ENCODE measurements at places on chromosomes 12 and 14.

- no peak for DNase-seq
These were observed 61.3 kb upstream of the RESF1 start for GRCh38 chr12:31897781-31898503.

DNA sequence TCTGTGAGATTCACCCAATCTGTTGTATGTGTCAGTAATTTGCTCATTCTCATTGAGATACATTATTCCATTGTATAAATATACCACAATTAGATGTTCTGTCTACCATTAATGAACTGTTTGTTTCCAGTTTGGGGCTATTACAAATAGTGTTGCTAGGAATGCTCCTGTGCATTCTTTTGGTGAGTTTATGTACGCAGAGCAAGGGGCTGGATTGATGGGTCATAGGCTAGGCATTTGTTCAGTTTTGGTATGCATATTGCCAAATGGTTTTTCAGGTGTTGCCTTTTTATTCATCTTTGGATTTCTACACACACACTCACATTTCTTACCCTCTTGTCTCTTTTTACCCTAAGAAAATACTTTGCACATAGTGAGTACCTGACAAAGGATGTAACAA lies 93.4 kb downstream of the GPATCH2L start:
- no peak for DNase-seq

DNA sequence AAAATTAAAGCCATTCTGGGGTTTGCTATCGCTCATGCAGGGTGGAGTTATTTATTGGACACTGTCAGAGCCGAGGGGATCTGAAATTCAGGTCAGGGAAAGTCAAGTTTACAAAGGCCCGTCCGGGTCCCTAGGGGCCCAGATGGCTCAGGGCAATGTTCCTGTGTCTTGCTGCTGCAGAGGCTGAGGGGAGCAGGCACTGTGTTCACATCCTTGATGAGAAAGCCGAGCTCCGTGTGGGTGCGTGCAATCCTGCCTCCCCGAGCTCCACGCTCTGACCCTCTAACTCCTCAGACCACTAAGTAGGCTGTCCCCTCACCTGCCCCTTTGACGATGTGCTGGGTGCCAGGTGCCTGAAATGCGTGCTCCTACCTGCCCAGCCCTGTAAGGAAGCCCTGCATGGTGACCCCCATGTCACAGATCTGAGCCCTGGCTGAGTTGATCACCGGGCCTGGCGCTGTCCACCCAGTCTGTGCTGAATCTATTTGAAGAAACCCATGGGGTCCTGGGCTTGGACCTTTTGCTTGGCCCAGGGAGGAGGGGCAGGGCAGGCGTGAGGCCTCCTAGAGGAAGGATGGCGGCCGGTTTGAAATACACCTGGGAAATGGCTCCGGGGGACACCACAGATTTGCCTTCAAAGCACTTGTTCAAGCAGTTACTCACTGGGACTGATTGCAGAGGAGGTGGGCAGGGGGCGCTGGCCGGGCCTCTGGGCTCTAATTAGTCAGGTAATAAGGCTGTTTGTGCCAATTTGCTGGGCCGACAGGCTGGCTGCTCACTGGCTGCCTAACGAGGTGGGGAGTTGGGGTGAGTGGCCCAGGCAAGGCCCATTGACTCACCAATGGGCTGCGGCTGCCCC lies 204.3 kb downstream of the KIF26A start:
- no peak for DNase-seq

- peak; percentile 71 for DNase-seq
These were observed 235.2 kb upstream of the CRY1 start for GRCh38 chr12:107328442-107329133.

DNA sequence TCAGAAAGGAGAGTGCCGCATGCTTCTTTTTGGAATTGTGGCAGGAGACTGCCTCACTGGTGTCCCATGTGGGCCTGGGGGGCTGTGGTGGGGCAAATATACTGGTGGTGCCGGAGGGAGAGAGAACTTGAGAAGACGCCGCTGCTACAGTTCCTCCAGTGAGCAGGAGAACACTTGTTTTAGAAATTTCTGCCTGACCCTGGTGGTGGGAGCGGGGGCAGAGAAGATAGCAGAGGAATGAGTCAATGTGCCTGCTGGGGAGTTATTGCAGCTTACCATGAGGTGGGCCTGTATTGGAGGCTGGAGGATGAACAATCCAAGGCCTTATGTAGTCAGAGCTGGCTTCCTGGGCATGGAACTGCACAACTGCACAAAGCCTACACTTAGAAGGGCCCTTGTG lies 211.8 kb downstream of the SNAPC1 start:
- DNase-seq, result no peak

GRCh38 chr14:51145246-51145645 lies 50.3 kb upstream of the TRIM9 start:
- no peak for DNase-seq

DNA sequence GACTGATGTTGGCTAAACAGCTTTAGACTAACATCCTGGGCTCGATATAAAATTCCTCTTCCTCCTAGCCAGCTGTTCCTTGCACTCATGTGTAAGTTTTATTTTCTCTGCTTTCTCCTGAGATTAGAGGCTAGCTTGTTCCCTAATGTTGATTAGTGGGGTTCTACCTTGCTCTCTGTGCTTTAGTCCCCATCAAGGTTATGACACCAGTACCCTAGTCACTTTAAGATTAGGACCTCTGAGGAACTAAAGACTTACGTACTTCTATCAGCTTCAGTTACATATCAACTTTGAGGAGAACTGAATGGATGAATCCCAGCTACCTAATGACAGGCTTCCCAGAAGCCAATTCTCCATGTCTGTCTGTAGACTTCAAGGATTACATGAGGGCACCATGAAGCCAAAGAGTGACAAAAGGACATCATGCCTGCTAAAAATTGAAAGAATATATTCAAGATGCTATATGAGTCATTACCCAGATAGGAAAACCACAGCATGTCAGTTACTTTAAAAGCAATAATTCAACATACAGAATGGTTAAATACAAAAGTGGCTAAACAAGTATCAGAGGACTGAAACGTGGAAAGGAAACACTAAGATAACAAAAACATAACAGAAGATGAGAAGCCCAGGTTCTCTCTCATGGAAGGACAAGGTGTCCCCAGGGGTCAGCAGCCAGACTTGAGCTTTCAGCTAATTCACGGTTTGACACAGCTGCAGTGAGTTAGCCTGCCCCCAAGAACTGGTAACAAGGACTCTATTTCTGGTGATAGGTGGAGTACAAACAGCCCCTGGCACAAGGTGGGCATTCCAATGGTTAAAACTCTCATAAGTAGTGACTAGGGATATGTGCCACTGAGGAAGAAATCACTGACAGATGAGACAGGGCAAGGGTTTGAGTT lies 20.4 kb downstream of the ADAM20 start:
- DNase-seq, result no peak

DNA sequence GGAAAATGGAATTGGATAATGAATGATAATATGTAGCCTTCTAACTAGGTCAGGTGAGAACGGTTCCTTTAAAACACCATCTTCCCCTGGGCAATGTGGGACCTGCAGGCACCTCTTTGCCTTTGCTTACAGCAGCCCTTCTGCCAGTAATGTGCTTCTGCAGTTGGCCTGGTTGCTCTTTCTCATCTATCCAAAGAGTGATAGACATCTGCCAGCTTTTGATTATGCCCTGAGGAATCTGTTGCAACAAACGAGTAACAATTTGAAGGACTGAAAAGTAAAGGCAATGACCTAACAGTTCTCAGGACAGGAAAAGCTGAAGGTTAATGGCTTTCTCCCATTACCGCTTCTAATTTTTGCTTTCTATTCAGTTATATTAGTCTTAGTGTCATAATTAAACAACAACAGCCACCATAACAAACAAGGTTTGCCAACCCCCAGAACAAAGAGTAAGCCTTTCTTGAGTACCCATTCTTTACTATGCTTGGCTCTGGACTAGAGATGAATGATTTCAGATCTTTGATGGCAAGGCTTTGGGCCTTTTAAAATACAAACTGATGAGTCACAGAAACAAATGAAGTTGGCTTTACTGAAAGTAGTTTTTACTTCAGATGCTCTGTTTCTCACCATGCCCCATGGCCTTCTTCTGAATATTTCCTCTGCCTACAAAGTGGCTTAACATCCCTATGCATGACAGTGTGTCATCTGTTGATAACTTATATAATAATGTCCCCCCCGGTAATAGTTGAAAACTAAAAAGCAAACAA lies 76.1 kb upstream of the KRR1 start:
- DNase-seq, result no peak

GRCh38 chr14:97771340-97772045 lies 974.3 kb downstream of the VRK1 start:
- DNase-seq, result no peak

Data from activated naive CD4-positive, alpha-beta T cell treated with anti-CD3 and anti-CD28 coated beads, Interleukin-2, amount 50 U/mL, for 72 hours (primary cell).